ENCODE measurements at places on chromosomes 3 and 15. TPM values are rescaled to one million over a fixed set of nuclear protein-coding genes. Genes with fewer than 3 reads are reported as not detected.

- DNase-seq: no peak
Measured at GRCh38 chr3:6779140-6779539, 81.8 kb upstream of the GRM7 start.

DNA sequence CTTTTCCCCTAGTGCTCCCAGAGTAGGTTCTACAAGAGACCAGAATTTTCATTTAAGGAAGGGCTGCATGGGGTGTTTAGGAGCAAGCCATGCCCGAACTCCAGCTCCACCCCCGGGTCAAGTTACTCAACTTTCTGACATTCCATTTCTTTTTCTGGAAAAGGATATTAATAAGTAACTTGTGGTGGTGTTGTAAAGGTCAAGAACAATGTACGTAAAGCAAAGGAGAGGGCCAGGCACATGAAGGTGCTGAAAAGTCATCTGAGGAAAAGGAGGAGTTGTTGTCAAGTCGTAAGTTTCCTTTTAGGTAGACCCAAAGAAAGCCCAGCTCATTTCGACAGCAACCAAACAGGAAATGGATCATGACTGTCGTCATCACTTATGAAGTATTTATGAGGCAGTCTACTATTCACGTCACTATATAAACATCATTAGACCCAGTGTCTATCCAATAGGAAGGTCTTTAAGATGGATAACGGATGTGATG, 319.6 kb upstream of the IL12A start:
- DNase-seq: no peak

DNA sequence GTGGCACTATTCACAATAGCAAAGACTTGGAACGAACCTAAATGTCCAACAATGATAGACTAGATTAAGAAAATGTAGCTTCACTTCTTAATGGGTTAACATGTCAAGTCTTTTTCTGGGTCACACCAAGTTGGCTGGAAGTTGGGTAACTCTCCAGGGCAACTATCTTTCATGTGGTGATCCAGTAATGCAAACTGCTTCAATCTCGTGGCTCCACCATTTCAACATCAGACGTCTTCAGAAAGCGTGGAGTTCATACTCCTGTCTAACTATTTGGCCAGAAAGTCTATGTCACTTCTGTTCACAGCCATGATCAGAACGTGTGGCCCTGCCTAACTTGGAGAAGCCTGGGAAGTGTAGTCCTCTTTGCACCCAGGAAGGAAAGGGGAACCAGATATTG, 32.2 kb downstream of the DUT start:
- DNase-seq: no peak

- no peak for DNase-seq
Measured at GRCh38 chr15:35693286-35693685, 147.3 kb upstream of the DPH6 start.

GRCh38 chr3:79172241-79172640, 595.6 kb downstream of the ROBO1 start:
- DNase-seq: no peak

DNA sequence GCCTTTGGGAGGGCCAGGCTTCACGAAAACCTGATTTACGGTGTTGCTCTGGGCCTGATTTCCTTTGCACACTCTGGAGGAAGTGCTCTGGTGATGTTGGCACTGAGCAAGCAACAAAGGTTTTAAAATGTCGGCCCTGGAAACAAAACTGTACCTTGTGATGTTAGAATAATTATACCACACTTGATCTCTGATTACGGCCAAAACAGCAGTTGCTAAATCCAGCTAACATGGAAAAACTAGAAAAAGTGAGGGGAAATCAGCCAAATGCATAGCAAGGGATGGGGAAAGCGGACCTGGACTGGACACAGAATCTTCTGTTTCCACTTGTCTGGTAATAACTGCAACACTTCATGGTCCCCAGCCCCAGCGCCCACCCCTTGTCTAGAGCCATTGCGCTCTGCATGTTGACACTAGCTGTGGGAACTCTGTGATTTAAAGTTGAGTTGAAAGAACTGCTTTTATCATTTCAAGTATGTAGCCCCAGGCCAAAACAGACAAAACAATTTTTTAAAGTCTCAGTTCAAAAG, 120.1 kb downstream of the VGLL4 start:
- DNase-seq: no peak

DNA sequence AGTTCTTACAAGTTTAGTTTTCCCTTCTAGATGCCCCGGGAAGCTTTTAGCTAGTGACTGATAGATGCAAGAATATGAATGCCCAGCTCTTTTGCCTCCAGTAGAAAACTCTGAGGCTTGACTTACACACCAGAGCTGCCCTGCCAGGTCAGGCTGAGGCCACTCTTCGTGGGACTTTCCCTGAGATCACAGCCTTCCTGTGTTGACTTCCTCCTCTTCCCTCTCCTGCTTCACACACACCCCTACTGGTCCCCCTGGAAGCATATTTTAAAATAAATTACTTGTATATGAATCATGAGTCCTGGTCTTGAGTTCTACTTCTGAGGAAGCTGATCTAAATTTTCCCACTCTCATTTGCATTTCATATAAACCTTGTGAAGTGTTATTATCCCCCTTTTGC, 413.7 kb downstream of the PDCD6IP start:
- DNase-seq: no peak

DNA sequence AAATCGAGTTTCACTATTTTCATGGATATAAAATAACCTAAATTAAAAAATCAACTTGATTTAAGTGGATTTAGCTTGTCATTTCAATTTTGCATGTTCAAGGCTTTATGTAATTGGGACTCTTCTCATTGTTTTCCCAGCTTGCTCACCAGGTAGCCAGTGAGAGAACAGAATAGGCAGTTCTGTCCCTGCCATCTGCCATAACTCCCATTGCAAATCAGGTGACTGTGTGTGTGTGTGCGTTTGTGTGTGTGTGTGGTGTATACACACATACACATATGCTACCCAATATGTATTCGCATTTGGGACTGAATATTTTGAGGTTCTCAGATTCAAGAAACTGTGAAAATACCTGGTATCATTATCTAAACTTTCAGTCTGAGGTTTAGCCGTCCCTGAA, 1069.8 kb downstream of the IGSF11 start:
- DNase-seq: no peak

GRCh38 chr15:25543196-25543595, 104.4 kb upstream of the UBE3A start:
- no peak for DNase-seq

GRCh38 chr3:193788189-193788991, 195.4 kb downstream of the OPA1 start:
- DNase-seq: peak; percentile 46

DNA sequence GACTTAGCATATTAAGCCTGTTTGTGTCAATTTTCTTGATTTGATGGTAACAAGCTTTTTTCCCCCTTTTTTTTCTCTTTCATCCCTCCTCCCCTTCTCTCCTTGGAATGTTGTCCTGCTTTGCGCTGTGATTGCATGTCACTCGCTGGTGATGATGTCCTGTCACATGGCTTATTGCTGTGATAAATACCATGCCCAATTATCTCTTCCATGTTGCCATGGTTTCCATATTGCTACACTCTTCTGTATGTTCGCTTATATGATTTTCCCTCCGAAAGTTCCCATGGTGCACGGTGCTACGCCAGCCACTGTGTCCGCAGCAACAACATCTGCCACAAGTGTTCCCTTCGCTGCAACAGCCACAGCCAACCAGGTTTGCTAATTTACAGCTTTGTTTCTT, 187.3 kb downstream of the MBNL1 start:
- no peak for DNase-seq

GRCh38 chr15:62570405-62570783, 405.3 kb upstream of the C2CD4B start:
- no peak for DNase-seq

- DNase-seq: peak; percentile 56
Measured at GRCh38 chr3:196968233-196969133, at the start of gene PIGZ. Gene PIGZ (minus strand): TSS chr3:196968833. CDS start chr3:196952031, 16,802 bp downstream.

GRCh38 chr3:188972310-188972709, 199.5 kb upstream of the TPRG1 start:
- DNase-seq: no peak

DNA sequence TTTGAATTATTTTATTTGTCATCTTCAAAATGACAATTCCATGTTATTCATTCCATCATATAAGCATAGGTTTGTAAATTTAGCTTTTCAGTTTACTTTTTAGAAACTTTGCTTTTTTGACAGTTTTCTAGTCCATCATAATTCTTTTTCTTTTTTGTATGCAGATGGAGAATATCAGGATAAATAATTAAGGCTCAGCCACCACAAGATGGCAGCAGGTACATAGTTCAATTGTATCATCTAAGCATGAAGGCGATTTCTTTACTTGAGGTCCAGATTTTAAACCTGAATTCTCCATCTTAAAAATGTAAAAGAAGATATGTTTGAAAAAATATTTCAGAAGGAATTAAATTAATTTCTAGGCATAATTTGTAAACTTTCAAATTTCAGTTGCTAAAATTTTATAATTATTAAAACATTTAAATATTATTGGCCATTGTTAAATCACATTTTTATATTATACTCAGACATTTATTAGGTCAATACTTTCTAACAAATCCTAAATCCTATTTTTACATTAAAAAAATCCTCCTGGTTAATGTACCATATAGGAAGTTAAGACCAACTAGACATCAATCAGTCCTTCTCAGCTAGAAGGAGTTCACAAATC, 15.1 kb downstream of the PLSCR5 start:
- DNase-seq: peak; percentile 31

DNA sequence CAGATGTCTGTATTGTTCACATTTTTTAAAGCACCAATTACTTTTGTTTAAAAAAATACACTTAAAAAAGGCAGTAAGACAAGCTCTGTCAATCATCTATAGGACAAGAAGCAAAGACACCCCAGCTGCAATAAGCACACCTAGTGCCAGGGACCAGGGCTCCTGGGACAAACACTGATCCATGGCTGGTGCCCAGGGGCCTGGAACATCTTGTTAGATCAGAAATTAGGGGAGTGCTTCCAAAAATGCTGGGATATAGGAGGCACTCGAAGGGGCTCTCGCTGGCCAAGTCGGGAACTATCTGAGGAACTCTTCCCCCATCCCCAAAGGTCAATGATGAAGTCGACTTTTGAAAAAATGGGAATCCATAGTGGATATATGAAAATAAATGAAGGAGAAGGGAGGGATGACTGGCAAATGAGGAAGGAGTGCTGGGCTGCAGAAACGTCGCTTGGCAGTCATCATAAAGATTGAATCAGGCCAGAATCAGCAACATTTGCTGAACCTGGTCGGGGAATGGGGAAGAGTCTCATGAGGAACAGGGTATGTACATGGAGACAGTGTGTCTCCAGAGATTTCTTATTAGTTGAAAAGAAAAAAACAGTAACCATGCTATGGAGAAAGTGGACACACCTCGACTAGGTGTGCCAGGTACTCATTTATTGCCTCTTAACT, 28.5 kb downstream of the TSPAN3 start:
- DNase-seq: no peak

The ISLR gene
- total RNA-seq: not detected

The SMCO1 gene
- not detected for total RNA-seq

All from CD4-positive, CD25-positive, alpha-beta regulatory T cell (primary cell).